ENCODE measurements at places on chromosomes 12 and 14. TPM values are rescaled to one million over a fixed set of nuclear protein-coding genes. Genes with fewer than 3 reads are reported as not detected.

DNA sequence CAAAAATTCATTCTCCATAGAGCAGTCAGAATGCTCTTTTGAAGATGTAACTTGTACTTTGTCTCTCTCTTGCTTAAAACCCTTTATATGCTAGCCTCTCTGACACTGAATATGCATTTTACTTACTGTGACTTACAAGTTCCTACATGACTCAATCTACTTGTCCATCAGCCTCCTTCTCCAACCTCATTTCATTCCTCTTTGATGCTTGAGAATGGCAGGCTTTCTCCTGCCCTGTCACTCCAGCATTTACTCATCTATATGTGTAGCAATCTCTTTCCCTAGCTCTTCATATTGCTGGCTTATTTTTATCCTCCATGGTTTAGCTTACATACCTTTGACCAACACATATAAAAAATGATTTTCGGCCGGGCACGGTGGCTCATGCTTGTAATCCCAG lies 561.9 kb downstream of the CCER1 start:
- no peak for DNase-seq

The SLC6A12 gene
- total RNA-seq: 4.4 TPM

- DNase-seq: no peak
These were observed 3.2 kb downstream of the IPO8 start for GRCh38 chr12:30692470-30692869.

The GALC gene
- total RNA-seq: 41.3 TPM

GRCh38 chr14:71554959-71555612 lies 377.1 kb upstream of the RGS6 start:
- DNase-seq: no peak

- DNase-seq: no peak
These were observed 186.9 kb downstream of the EMP1 start for GRCh38 chr12:13383379-13383778.

DNA sequence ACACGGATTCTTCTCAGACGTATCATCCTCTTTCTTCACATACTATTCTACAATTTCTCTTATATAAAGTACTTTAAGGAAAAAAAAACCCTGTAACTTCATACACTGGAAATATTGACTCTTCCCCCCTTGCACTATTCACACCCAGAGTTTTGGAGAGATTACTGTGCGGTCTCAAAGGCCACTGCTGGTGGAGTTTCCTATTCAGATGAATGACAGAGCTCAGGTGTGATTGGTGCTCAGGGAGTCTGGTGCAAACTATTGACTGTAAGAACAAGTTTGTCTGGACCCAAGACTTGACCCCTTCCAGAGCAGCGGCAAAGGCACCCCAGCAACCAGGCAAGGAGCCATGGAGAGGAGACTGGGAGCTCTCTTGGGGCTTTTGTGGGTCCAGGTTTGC lies 187.5 kb upstream of the OR4E1 start:
- DNase-seq: no peak

The CLMN gene
- 0.78 TPM for total RNA-seq

DNA sequence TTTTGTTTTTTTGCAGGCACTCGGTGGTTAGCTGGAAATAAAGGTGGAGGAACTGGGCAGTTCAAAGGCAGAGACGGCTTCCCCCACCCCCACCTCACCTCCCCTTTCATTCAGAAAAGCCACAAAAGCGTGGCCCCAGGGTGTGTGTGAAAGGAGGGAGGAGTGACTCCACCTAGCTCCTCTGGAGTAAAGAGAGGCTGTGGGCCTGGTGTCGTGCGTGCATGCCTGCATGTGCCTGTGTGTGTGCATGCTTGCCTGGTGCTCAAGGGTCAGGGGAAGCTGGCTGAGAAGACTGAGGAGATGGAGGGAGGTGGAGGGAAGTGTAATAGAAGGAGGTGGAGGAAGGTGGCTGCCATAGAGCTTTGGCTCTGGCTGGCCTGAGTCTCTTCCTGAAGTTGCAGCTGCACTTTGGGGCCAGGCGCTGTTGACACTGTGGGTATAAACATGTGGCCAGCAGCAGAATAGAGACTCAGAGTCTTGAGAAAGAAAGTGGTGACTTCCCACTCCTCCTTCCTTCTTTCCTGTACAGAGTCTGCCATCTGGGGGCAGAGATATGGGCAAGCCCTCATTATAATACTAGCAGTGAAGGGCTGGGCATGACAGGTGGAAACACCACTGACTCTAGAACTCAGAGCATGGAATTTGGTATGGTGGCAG lies 36.9 kb upstream of the SINHCAF start:
- no peak for DNase-seq

GRCh38 chr12:122501489-122501989 lies 807 bp upstream of the ZCCHC8 start:
- DNase-seq: no peak

GRCh38 chr12:873954-874353 lies 75.5 kb downstream of the RAD52 start:
- no peak for DNase-seq

The OR6C76 gene
- total RNA-seq: not detected

DNA sequence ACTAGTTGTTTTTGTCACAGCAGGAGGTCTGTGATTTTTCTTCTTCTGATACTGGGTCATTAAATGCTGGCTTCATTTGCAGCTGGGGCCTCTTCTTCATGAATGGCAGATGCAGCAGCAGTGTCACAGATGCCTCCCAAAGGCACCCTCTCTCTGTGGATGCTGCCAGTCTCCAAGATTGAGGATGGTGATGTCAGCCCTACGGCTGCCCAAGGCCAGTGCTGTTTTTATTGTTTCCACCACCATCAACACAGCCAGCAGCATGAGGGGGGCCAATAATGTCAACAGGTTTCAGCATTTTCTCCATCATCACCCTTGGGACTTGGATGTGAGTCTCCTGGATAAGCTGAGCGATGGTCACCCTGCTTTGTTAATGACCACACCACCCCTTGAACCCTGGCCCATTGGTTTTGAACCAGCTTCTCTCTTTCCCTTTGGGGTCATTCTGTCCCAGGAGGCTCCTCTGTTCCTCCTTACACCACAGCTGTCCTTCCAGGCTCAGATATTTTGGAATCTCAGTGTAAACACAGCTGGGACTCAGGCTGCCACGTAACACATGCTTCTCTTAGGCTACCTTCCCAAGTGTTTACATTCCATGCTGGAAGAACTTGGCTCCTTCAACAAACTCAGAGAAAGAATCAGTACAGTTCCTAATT lies 151.7 kb upstream of the DDHD1 start:
- no peak for DNase-seq

DNA sequence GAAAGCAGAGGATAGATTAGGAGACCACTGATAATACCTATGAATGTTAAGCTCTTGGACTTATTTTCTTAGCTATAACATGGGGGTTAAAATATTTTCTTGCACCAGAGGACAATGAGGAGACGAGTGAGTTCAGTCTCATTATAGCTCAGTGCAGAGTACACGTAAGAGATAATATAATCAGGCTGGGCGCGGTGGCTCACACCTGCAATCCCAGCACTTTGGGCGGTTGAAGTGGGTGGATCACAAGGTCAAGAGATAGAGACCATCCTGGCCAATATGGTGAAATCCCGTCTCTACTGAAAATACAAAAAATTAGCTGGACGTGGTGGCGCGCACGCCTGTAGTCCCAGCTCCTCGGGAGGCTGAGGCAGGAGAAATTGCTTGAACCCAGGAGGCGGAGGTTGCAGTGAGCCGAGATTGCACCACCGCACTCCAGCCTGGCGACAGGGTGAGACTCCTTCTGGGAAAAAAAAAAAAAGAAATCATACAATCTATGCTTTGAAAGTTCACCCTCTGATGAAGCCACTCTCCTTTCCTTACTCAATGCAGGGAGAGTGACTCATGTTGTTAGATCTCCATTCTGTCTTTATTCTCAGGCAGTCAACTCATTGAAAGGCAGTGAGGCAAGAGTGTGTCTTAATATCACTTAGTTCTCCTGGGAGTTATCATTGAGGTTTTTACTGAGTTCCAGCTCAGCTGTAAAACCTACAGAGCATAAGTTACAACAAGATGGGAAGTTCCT lies 134.2 kb downstream of the SYNE2 start:
- no peak for DNase-seq

DNA sequence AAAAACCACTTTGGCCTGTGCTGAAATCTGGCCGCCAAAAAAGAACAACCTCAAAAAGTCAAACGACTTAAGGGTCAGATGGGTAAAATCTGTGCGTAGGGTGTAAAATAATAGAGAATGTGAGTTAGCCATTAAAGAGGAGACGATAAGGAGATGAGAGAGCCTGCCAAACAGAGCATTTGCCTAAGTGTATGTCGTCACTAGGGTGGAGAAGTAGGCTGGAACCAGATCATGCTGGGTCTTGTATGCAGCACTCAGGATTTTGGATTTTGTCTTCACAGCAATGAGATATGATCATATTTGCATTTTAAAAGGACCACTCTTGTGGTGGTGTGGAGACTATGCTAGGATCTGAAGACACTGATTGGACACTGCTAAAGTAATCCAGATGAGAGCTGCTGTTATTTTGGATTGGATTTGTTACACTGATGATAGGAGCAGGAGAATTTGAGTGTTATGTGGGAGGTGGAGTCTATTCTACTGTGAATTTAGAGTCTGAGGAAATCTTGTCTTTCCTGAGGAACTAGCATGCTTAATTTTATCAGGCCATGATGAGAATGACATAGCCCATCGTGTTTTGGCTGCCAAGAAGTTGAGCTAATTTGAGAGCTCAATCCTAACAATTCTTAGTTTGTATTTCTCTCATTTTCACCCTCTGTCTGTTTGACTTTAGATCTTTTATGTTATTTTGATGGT lies 24.8 kb upstream of the DBX2 start:
- no peak for DNase-seq

The ADAM21 gene
- 0.16 TPM for total RNA-seq

The TSPAN19 gene
- 0.16 TPM for total RNA-seq

The NGB gene
- 4.1 TPM for total RNA-seq

DNA sequence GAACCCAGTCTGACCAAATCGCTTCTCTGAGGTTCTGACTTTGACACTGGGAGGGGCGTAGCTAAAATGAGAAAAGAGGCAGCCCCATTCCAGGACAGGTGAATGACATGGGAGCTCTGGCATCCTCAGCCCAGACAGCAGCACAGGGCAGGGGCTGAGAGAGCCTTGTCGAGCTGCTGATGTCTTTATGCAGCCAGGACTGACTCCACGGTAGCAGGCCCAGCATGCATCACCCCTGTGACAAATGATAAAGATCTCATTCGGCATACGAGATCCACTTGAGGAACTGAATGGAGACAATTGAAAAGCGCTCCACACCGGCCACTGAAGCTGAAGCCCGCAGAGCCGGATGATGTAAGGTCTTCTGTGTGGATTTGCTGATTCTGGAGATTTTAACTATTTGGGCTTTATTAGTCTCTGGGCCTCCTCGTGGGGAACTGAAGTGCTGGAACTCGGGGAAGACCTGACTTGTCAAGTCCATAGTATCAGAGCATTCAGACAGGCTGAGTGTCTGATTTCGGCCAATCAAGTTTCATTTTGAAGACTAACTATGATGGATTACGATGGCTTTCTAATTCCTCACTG lies 56.9 kb upstream of the MAP1LC3B2 start:
- no peak for DNase-seq

GRCh38 chr14:65620195-65620594 lies 207.7 kb downstream of the FUT8 start:
- no peak for DNase-seq

DNA sequence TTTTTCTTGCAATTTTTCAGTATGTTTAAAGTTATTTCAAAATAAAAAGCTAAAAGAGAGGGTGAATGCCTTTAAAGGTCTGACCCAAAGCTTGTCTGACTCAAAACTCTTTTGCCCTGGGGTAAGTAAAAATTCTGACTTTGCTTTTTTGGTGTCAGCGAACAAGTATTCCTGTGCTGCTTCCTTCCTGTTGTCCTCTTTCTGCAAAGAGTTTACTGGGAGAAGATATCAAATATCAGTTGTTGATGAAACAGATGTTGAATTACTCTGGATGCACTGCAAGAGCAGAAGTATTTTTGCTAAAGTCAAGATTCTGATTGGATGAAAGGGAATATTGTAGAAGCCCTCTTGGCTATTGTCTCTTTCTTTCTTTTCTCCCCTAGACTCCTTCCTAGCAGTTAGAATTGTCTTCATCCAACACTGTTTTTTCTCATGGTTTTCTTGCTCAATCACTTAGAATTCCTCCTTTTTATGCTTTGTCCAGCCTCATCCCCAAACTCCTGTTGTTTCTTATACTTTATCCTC lies 62.0 kb downstream of the DACT1 start:
- DNase-seq: no peak

- DNase-seq: no peak
These were observed 6.9 kb upstream of the RD3L start for GRCh38 chr14:103949131-103949790.

The SERPINA9 gene
- total RNA-seq: not detected

The KLRB1 gene
- not detected for total RNA-seq

The GALNT16 gene
- 5.5 TPM for total RNA-seq

- DNase-seq: no peak
These were observed 116.2 kb downstream of the DENND5B start for GRCh38 chr12:31474751-31475150.

The RNU4-1 gene
- total RNA-seq: under 0.01 TPM

DNA sequence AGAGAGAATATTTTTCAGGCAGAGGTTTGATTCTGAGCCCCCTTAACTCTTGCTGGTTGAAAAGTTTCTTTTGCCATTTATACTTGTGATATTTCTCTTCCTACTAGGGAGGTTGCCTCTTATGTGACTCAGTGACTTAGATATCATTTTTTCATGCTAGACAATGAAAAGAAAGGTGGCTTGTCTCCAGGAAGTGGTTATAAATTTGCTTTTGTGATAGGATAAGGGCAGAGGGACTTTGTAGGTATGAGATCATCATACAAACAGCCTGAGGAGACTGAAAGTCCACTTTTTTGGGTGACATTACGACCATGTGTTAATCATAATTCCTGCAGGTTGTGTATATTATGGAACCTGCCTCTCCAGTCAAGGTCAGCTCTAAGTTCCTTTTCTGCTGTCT lies 35.8 kb downstream of the ACSM4 start:
- no peak for DNase-seq

The IL26 gene
- not detected for total RNA-seq

The PTPRR gene
- 19.5 TPM for total RNA-seq

- no peak for DNase-seq
These were observed 24.3 kb downstream of the NCOR2 start for GRCh38 chr12:124543052-124543589.

GRCh38 chr14:65422088-65422834 lies 9.7 kb downstream of the FUT8 start:
- no peak for DNase-seq

DNA sequence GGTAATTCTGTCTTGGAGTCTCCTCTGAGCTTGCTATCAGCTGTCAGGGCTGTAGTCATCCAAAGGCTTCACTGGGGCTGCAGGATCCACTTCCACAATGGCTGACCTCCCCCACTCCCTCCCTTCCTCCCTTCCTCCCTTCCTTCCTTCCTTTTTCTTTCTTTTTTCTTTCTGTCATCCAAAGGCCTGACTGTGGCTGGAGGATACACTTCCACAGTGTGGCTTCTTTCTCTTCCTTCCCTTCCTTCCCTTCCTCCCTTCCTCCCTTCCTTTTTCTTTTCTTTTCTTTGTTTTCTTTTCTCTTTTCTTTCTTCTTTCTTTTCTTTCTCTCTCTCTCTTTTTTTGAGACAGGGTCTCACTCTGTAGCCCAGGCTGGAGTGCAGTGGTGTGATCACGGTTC lies 30.6 kb downstream of the ARF6 start:
- DNase-seq: no peak

The CACNA1C gene
- total RNA-seq: 21.4 TPM

All from occipital lobe (tissue), 3 donors.